ENCODE measurements at places on chromosomes 1 and 21.
A peak's percentile ranks its signal among the peaks of the same experiment; 100 is the strongest.

DNA sequence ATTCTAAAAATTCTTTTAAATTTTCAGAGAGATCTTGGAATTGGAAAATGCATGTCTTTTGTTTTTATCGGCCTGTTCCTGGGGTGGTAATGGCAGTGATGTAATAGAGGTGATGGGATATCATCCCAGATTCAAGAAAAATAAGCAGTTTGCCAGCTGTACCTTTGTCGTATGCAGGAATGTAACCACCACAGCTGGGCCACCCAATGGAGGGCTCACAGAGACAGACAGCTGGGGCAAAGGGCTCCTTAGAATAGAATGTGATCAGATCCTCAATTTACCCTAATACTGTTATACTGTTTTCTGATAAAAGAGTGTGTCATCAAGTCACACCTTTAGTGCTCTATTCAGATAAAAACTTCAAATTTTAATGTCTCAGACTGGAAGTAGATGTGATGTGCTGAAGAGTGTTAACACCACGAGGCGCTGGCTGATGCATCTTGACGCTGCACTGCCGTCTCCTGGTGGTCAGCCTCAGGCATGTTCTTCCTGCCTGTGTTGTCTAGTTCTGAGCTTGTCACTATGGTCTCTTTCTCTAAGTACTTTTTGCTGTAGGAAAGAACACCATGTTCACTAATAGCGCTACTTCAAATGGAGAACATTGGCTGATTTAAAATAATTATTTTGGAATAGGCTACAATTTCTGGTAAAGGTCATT is 78.8 kb downstream of the C1orf21 start:
- DNase-seq = no peak

- DNase-seq = no peak
Measured at GRCh38 chr1:232571523-232571922, 58.4 kb downstream of the SIPA1L2 start.

DNA sequence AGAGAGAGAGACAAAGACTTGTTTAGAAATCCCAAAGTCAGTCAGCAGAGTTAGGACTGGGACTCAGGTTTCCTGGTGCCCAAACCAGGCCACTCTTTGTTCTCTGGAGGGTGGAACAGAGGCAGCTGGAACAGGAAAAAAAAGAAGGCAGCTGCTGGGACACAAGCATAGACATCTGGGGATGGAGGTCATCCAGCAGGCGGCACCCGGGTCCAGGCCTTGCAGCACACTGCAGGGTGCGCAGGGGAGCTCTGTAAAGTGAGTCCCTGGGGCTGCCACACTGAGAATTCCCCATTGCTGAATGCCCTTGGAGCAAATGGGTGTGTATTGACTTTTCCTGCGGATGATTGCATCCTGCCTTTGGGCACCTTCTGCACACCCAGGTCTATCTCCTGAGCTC is 222.9 kb upstream of the CSF3R start:
- no peak for DNase-seq

GRCh38 chr1:203359010-203359571 is 8.2 kb upstream of the FMOD start:
- no peak for DNase-seq

DNA sequence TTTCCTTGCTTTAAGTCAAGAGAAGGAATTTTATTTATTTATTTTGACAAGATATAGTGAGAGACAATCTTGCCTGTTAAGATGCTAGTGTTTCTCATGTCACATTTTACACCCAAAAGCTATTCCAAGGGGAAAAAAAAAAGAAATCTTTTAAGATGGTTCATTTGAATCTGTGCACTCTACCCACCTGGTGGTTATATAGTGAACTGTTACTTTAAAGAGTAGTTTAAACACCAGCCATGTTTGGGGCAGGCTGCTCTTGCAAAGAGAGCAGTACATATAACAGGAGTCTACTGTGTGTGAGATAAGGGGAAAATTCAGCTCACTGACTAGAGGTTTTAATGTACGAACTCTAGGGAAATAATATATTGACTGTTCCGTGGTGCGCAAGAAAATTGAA is 3.3 kb upstream of the ELAVL4 start:
- DNase-seq = peak; percentile 50
